Neural progenitor cell (in vitro differentiated cells): ENCODE measurements at places on chromosomes 11 and 22.

- DNase-seq = no peak
Observed at GRCh38 chr11:119513131-119513805, 90.3 kb upstream of the THY1 start.

GRCh38 chr11:119625206-119625978, 103.6 kb downstream of the NECTIN1 start:
- DNase-seq = no peak

DNA sequence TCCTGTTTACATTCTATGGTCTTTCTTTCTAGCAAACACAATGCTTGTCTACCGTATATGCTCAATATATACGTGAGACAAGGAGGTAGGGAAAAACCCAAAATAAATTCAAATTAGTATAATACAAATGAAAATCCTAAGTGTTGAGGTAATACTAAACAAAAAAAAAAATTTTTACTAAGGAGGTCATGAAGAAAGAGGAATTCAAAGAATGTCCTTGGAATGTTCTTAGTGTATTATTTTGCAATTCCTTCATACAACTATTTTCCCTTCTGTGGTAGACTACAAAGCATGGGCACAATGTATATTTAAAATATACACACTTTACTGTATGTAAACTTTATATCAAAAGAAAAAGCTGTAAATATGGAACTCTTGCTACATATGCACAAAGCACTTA, 36.4 kb downstream of the PIK3C2A start:
- DNase-seq = no peak

GRCh38 chr11:12725055-12725862, 51.0 kb downstream of the TEAD1 start:
- no peak for DNase-seq

DNA sequence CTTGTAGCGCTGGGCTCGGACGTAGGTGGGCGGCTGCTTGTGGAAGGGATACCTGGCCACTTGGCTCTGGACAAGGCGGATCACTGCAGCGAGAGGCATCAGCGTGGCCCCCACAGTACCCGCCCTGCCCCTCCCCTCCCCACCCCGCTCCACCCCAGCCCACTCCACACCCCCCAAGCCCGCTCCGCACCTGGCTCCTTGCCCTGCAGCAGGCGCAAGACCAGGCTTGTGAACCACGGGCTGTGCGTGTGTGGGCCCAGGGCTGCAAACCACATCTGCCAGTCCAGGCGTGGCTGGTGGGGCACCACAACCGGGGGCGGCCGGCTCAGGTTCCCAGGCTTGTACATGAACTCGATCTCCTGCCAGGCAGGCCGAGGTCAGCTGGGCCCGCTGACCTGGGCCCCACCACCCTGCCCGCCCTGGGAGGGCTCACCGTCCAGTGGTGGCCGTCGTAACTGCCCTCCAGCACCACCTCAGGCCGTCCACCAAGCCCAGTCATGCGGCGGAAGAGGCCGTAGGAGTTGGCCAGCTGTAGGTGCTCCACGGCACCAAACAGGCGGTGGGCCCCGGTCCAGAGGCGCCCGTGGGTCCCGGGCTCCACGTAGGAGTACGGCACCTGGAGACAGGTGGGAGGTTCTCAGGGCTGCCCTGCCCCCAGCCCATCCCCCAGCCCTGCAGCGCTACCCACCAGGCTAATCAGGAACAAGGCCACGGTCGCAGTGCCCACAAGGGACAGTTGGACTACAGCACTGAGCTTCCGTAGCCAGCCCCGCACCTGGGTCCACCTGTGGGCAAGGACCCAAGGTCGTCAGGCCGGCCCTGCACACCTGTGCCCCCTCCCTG, 2.9 kb downstream of the LMF2 start:
- no peak for DNase-seq

DNA sequence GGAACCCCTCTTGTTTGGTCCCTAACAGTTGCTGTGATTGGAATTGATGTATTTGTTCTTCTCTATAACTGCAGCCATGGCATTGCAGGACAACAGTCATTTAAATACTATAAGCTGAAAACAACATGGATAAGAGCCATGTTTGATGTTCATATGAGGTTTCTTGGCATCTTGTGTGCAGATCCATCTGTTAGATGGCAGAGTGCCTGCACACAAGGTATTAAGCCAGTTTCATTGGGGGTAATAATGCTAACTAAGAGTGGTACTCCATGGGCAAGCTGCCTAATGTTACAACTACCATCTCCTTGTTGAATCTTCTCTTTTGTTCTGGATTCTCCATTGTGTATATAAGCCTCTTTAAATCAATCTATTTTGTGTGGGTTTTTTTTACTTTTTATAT, 206.0 kb upstream of the CHORDC1 start:
- DNase-seq = no peak

- DNase-seq = no peak
Observed at GRCh38 chr11:119091178-119091577, 6.5 kb downstream of the HMBS start.

GRCh38 chr22:19123936-19124335, 1.7 kb upstream of the DGCR2 start:
- no peak for DNase-seq
